ENCODE measurements at places on chromosomes 1 and 21.

DNA sequence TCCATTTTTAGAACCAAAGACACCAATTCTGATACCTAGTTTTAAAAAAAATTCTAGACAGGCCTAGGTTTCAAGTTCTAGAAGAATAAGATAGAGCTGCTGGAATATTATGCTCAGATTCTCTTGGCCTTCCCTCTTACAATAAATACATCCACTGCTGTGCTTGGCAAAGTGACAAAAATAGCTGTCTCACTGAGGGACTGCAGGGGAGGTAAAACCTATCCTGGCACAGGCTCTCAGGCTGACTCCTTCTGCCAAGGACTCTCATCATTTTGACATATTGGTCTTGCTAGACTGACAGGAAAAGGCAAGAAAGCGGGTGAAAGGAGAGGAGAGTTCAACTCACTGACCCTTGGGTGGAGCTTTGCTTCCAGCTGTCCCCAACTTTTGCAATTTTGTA is 197.0 kb upstream of the LHX8 start:
- no peak for ATAC-seq

DNA sequence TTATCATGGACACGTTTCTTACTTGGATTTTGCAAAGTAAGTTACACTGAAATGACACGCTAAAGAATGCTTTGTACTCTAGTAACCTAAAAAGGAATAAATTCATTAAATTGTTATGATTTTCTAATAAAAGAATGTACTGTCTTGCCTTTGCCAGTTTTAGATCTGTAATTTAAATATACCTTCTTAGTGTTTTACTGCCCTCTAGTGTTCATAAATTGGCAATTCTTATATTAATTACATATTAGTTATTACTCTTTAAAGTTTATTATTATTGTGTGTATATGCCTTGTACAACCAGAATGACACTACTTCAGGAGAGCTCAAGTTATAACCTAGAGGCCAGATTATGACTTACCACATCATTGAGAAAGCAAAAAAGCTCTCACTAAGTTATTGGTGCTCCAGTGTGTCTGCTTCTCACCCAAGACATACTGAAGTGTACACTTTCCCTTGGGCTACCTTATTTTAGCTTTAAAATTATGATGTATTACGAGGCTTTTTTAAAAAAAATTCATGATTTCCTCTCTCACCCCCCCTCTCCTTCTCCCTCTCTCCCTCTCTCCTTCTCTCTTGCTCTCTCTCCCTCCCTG is 169.9 kb downstream of the HS2ST1 start:
- ATAC-seq, result peak; percentile 43

- ATAC-seq, result no peak
Observed at GRCh38 chr21:32626621-32627196, 14.5 kb upstream of the CFAP298 start.

DNA sequence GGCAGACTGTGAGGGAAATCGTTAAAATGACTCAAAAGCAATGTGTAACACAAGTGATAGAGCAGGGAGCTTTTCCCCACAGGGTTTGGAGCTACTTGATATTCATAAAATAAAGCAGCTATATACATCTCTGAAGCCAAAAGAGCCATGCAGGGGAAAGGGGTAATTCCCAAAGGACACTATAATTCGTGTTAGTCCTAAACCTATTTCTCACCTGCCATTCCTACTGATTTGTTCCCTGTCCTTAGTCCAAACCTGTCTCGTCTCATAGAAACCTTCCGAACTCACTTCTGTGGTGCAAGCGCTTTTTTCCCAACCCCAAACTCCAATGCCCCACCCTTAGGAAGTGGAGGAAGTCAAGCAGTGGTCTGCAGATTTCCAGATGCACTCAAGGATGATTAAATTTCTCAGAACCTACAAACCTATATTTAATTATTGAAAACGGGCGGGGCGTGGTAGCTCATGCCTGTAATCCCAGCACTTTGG is 946 bp upstream of the HNRNPR start:
- ATAC-seq, result no peak

- no peak for ATAC-seq
Observed at GRCh38 chr1:82377201-82377884, 576.6 kb downstream of the ADGRL2 start.
